ENCODE measurements at places on chromosomes 5 and 9.

DNA sequence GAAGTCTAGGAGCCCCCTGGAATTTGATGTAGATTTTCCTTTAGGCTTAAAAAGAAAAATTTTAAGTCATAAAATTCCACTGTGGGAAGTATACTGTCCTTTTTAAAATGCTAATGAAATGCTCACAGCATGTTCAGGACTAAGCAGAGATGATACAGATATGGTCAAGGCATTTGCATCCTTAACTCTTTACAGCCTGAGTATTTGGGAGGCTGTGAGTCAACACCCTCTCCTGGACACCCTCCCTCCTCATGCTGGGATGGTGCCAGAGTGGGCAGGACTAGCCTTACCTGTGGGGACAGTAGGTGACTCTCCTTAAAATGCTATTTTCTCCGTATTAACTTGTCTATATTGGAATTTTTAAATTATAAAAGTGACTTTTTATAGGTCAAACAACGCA lies 197.4 kb upstream of the ELL2 start:
- DNase-seq, result no peak

DNA sequence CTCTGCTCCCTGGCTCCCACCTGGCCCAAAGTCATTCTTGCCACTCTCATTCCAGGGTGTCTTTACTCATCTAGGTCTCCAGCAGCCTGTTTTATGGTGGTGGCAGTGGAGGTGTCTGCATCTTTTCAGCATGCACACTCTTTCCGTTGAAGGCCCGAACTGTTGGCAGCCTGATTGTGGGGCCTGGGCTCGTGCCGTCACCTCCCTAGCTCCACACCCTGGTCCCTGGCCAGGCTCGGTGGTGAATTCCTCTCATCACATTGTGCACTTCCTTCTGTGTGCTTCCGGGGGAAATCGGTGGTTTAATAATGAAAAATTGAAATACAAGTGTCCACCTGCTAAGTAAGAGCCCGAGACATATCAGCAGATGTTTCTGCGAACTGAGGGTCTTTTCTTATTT lies 214.3 kb downstream of the TRIO start:
- DNase-seq, result no peak

- DNase-seq, result no peak
These were observed 76.4 kb upstream of the PRSS3 start for GRCh38 chr9:33718987-33719386.

DNA sequence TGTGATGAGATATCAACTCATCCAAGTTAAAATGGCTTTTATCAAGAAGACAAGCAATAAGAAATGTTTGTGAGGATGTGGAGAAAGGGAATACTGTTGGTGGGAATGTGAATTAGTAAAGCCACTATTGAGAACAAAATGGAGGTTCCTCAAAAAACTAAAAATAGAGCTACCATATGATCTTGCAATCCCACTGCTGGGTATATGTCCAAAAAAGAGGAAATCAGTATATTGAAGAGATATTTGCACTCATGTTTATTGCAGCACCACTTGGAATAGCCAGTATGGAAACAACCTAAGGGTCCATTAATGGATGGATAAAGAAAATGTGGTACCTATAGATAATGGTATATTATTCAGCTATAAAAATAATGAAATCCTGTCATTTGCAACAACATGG lies 25.1 kb downstream of the PPIP5K2 start:
- no peak for DNase-seq

- DNase-seq, result no peak
These were observed 78.2 kb upstream of the ARAP3 start for GRCh38 chr5:141760193-141760592.

DNA sequence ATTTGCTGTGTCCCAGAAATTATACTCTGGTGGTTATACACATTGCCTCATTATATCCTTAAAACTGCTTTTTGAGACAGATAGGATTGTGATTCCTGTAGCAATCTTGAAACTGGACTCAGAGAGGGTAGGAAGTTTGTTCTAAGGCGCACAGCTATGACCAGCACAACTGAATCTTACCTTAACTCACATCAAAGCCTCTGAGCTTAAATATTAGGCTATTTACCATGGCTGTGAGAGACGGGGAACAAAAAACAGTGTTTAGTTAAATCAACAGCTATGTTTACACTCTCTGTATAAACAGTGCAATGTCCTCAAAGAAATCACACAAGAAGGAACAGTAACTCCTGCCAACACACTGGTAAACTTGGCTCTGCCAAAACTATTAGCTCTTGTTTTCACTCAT lies 50.9 kb upstream of the TUT7 start:
- no peak for DNase-seq

GRCh38 chr9:33817327-33818166 lies 587 bp downstream of the UBE2R2 start:
- DNase-seq, result peak; percentile 75

- DNase-seq, result no peak
These were observed 57.6 kb downstream of the ZSWIM6 start for GRCh38 chr5:61389609-61390008.

DNA sequence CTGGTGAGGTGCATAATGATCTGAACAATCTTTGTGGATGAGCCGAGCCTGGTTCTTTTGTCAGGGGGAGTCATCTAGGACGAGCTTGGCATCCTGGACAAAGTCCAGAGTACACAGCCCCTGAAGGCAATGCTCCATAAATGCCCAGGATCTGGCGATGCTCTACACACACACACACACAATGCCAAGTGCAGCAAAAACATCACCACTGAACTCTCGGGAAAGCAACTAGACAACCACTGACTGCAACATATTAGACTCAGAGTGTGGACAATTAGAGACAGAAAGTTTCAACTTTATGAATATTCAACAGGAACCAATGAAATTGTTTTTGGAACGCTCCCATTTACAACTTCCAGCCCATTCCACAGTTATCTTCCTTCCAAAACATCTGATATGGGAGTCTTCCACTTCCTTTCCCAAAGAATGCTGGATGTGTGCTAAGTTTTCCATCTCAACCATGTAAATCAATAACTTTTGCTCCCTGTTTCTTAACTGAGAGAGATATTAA lies 227.6 kb upstream of the ANKRD55 start:
- no peak for DNase-seq

DNA sequence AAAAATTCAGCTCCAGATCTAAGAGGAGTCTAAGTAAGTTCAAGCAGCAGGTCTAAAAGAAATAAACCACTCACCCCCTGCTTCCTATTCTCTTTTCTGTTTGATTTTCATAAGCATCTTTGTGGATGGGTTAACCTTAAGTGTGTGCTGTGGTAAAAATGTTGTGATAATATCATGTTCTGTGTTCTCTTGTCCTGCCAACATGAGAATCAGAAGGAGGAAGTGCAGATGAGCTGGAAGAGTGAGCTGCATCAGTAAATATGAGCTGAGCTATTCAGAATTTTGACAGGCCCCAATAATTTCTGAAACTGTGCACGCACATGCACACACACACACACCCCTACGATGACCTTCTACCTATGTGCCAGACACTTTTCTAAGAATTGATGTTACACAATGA lies 186.5 kb upstream of the ANKRD55 start:
- no peak for DNase-seq

GRCh38 chr5:173310218-173310769 lies 17.9 kb downstream of the STC2 start:
- no peak for DNase-seq

GRCh38 chr5:5487585-5488360 lies 65.3 kb downstream of the ICE1 start:
- no peak for DNase-seq

DNA sequence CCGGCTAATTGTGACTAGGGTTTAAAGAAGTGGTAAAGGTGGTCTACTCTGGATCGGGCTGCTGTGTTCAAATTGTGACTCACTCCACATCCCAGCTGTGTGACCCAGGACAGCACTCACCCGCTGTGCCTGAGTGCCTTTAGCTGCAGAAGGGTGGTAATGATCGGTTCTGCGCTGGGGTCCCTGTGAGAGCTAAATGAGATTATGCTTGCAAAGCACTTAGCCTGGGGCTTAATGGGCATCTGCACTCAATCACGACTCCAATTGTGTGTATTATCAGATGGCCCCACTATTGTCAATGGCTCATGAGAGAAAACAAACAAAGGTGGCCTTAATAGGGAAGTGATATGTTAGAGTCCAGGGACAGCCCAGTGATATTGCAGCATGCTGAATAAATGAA lies 25.1 kb upstream of the TBC1D2 start:
- DNase-seq, result no peak

DNA sequence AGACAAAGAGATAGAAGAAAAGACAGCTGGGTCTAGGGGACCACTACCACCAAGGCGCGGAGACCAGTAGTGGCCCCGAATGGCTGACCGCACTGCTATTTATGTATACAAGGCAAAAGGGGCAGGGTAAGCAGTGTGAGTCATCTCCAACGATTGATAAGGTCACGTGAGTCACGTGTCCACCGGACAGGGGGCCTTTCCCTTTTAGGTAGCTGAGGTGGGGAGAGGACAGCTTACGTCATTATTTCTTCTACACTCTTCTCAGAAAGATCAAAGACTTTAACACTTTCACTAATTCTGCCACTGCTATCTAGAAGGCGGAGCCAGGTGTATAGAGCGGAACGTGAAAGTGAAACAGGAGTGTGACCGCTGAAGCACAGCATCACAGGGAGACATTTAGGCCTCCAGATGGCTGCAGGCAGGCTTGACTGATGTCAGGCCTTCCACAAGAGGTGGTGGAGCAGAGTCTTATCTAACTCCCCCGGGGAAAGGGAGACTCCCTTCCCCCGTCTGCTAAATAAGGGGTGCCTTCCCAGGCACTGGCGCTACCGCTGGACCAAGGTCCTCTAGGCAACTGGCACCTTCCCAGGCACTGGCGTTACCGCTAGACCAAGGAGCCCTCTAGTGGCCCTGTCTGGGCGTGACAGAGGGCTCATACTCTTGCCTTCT lies 6.1 kb upstream of the PRR16 start:
- DNase-seq, result peak; percentile 61

DNA sequence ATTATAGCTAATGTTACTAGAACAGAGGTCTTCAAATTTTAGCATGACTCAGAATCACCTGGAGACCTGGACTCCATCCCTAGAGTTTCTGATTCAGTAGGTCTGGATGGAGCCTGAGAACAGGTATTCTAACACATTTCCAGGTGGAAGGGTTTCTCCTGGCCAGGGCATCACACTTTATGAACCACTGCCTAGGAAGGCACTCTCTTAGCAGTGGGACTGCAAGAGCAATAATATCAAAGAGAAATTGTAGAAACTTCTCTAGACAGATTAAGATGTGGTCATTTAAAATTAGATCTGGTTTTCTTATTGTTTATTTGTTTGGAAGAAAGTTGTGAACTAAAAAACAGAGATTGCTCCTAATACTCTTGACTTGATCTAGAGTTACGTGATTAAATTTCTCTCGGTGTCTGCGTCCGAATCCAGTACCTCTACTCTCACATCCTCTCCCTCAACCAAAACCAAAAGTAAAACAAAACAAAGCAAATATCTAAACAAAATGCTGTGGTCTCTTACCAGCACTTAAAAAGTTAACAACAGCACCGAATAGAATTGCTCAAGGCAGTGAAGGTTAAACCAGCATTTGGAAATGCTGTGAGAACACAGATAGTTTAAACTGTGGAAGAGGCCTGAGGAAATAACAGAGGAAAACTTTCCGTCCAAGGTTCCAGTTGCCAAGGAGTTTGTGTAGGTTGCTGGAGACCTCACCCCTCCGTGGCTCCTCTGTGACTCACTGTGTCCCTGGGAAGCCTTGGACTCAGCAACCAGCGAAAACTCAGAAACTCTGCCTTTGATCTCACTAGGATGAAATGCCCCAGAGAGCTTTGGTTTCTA lies 193.4 kb downstream of the ARRDC3 start:
- no peak for DNase-seq

DNA sequence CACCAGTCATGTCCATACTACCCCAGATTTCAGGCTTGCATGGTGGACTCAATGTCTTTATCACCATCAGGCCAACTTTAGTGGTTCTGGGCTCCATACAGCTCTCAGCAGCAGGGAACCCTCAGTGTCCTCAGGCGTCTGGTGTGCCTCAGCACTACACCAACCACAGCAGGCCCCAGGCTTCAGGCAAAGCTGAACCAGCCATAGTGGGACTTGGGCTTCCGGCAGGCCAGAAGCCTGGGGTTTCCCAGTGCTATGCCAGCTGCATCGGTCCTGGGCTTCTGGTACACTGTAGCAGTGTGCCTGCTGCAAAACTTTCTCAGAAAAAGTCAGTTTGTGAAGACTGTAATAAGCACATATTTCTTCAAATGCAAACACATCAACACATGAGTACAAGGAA lies 11.0 kb upstream of the ZDHHC21 start:
- no peak for DNase-seq

DNA sequence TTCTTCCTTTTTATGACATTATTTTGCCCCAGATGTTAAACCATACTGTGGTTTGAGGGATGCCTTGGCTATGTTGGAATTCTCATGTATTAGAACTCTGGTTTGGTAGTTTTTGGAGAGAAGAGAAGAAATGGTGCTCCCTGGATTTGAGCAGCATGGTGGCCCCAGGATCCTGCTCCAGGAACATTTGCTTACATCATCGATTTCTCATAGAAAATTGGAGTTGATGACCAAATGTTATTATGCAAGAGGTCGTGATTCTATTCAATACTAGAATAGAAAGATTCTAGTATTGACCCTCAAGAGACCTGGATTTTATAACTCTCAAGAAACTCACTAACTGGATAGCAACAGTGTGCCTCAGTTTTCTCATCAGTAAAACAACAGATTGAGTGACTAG lies 77.5 kb upstream of the GNAQ start:
- no peak for DNase-seq

GRCh38 chr5:158546748-158547147 lies 553.0 kb downstream of the EBF1 start:
- no peak for DNase-seq

All from activated naive CD4-positive, alpha-beta T cell treated with anti-CD3 and anti-CD28 coated beads, Interleukin-2, amount 10 ng/mL, durations not matched to agents 7 days and 5 days (primary cell).